ENCODE measurements at places on chromosomes 4 and X.

DNA sequence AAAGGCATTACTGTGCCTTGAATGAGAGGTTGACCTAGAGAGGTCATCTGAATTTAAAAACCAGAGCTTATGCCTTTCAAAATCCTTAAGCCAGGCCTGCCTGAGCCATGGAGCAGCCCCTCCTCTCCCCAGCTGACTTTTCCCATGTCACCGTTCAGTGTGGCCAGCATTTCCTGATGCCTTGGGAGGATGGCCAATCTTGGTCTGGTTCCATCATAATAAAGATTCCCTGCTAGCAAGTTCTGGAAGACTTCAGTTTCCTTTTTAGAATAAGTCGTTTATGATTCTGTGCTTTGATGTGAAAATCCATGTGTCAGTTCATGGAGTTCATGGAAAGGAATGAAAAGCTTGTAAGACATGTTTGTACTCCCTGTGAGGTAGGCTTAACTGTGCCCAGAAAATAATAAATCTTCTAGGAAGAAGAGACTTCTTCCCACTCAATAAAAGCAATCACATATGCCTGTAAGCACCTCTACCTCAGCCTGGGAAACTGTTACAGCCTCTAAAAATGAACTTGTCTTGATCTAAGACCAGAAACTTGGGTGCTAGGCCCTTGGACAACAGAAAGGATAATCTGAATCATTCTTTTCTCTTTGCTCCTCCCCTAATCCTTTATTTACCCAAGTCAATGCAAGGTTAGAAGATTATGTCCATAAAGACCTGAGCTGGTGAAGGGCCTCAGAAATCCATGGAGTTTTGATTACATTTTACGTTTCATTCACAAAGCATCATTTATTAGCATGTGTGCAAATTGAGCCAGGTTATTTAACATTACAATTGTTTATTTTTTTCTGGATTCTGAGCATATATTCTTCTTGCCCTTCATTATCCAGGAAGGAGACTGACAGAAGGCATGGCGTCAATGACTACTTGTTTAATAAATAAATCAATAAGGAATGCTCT, 84.0 kb upstream of the TBC1D9 start:
- DNase-seq: no peak

DNA sequence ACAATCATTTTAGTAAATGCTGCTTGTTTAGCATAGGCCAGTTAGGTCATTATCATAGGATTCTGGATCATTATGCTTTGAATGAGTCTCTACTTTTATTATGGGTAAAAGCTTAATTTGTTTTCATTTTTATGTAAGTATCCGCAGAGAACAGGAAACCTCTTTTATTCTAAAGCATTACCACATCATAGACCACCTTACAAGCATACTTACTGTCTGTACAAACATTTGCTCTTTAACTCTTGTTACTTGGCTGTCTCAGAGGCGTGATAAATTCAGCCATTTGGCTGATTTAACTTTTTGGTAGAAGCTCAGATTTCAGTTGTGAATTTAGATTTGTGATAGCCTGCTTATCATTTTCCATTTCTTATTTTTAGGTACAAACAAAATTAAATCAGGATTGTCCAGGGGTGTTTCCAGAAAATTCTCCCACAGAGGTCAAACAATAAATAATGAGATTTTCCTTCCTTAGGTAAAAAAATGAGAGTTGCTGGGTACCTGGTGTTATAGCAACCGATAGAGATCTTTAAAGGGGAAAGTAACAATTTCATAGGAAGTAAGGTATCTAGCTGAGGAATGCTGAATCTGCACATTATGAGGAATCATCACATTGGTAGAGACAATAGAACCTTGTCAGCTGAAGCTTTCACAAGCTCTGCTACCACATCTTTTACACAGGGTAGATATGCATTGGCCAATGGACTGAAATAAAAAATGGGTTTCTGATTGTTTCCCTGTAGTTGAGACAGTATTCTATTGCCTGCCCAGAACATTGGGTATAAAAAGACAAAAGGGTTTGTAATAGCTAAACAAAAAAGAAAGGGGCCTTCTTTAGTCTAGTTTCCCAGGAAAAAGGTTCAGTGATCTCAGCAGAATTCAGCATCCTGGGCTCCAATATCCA, 62.5 kb downstream of the NDNF start:
- no peak for DNase-seq

GRCh38 chr4:112747036-112747435, 110.1 kb downstream of the LARP7 start:
- no peak for DNase-seq

DNA sequence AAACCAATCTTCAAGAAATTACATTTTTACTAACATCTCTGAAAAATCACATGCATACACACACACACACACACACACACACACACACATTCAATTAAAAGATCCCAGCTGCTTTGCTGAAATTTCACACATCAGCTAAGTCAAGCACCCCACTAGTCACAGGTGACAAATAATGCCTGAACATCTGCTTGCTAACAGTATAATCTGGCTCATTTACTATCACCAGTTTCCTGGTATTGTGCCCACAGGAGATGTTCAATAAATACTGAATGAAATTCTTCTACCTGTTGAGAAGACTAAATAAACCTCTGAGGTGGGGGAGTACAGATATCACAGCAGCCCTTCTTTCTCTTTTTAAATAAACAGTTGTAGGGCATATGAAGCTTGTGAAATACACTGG, 994.0 kb downstream of the ARAP2 start:
- no peak for DNase-seq

DNA sequence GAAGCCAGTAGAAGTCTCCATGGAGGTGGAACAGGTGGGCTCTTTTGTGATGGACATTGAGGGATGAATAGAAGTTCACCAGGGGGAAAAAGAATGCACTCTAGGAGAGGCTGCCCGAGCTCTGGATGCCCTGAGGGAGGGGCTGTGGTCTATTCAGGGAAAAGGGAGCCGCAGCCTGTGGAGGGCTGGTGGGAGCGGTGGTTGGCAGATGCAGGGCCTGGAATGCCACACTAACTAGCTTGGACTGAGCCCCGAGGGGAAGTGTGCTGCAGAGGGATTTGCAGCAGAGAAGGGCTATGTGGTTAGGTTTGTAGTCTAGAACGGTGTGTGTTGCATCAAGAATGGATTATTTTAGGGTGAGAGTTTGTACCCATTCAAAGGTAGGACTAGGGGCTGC, 29.5 kb upstream of the PSAPL1 start:
- DNase-seq: no peak
